Mesenteric fat pad (tissue), 1 donor: ENCODE measurements at places on chromosomes 5 and 9. TPM values are rescaled to one million over a fixed set of nuclear protein-coding genes. Genes with fewer than 3 reads are reported as not detected.

The ARSI gene
- 0.58 TPM for total RNA-seq

DNA sequence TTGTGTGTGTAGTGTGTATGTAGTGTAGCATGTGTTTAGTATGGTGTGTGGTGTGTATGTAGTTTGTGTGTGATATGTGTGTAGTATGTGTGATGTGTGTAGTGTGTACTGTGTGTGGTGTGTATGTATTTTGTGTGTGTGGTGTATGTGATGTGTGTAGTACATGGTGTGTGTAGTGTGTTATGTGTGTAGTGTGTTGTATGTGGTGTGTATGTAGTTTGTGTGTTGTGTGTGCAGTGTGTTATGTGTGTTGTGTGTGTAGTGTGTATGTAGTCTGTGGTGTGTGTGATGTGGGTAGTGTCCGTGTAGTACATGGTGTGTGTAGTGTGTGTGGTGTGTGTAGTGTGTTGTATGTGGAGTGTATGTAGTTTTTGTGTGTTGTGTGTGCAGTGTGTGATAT, 40.0 kb downstream of the SYK start:
- DNase-seq: no peak

DNA sequence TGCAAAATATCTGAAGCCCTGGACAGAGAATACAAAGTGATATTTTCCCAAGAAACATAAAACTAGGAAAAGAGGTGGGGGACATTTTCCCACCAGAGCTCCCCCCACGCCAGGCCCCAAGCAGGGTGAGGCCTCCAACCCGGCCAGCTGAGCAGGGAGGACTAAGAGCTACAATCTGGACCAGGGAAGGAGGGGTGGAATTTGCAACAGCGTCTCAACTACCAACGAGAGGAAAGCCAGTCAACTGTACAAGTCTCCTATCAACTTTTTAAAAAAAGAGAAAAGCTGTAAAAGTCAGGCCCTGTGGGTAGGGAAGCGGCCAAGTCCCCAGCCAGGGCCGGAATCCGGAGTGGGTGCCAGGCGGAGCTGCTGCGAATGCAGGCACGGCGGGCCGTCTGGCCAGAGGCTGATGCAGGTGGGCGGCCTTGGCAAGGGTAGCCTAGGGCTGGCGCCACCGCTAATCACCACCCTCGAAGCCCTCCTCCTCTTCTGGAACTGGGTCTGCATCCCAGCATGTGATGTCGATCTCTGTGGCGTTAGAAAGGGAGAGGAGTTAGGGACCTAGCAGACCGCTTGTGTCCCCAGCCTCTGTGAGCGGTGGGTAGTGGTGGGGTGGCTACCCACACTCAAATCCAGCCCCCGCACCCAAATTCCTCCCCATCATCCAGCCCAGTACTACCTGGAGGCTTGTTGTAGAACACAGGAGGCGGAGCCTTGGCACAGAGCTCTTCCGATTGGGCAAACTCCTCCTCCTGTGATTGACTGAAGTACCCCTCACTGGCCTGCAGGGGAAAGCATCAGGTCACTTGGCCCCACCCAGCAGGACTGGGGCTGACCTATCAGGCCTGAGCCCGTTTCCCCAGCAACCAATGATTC, 10.6 kb downstream of the PRR7 start:
- no peak for DNase-seq

DNA sequence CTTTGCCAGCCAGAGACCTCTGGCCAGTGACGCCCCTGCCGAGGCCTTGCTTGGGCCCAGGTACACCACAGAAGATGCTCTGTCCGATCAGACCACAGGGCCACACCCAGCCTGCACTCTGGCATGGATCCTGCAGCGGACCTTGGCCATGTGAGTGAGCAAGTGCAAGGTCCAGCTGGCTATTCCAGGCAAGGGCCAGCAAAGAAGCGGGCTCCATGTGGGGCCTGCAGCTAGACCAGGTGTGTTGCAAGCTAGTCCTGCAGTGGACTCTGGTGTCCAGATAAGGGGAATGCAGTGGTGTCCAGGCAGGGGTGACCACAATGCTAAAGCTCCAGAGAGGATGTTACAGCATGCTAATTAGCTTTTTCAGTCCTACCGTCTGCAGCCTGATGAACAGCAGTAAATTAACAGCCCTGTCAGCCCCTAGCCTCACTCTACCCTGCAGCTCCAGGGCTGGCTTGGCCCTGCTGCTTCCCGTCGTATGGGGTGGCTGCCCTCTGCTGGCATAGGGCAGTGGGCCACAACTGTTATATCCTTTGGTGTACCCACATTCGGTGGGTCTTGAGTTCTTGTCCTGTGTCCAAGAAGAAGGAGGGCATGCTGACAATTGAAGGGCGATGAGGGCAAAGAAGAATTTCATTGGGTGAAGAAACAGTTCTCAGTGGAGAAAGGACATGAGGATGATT, 284.5 kb upstream of the POU5F2 start:
- DNase-seq: no peak

The EDIL3 gene
- total RNA-seq: 3.7 TPM

DNA sequence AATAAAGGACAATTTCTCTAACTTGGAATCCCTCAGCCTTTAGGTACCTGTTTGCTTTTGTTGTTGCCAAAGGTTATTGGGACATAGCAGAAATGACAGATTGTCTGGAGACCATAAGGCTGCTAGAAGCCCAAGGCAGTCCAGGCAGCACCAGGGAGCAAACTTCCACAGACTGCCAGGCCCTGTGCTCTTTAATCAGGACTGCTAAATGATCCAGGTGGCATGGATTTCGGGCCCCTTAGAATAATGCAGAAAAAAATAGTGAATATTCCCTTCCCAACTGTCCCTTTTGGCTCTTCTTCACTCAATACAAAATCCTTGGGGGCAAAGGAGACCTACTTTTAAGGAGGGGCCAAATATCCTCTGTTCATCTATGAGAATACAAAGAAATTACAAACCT, 73.9 kb downstream of the GABRA1 start:
- no peak for DNase-seq

DNA sequence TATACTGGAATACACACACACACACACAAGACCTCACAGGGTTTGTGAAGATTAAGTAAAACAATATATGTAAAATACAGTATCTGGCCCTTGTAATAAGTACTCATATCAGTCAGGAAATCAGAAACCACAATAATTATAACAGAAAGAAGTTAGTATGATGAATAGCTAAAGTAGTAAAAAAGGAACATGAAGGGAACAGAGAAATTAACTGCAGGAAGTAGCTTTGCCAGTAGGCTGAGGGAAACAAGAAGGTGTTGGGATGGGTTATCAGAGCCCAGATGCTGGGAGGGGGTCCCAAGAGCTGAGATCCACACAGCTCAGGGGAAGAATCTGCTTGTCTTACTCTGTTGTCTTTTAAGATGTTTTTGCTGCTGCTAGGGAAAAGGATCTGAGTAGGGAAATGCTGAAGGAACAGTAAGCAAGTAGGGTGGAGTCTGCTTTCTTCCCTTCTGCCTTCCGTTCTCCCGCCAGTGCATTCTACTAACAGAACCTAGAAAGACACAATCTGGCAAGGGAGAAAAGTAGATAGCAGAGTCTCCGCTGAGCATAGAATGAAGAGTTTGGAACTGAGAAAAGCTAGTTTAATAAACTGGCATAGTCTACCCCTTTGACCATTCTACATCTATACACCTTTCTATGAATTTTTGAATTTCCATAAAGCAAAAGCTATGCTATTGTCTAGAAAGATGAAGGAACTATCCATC, 55.3 kb upstream of the ALDH1A1 start:
- no peak for DNase-seq

DNA sequence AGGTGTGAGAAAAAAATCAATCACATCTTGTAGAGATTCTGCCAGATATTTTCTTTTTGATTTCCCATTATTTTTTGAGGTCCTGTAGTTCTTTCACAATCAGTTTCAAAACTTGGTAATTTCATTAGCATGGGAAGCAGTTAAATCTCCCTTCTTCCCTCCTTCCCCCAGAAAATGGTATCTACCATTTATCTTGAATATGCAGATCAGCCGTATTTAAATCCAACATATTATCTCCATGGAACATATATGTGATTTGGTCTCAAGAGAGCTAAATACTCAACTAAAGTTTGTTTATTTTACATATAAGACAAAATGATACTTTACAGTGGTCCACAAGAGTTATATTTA, 1034.8 kb downstream of the CDH12 start:
- no peak for DNase-seq
